ENCODE measurements at places on chromosomes 6 and 20.

GRCh38 chr6:158347335-158347734 is 35.1 kb downstream of the TULP4 start:
- DNase-seq: no peak

- no peak for DNase-seq
Observed at GRCh38 chr20:3041854-3042409, 1.5 kb upstream of the GNRH2 start.

- DNase-seq: no peak
Observed at GRCh38 chr6:37251211-37251780, 6.3 kb upstream of the TBC1D22B start.

- DNase-seq: no peak
Observed at GRCh38 chr6:22958677-22959076, 389.3 kb downstream of the HDGFL1 start.

GRCh38 chr6:42984924-42985475 is 630 bp downstream of the PPP2R5D start:
- peak; percentile 30 for DNase-seq

Data from activated CD4-positive, alpha-beta memory T cell treated with anti-CD3 and anti-CD28 coated beads, Interleukin-2, amount 10 ng/mL, durations not matched to agents 7 days and 5 days (primary cell).